Fibroblast of skin of back (primary cell): ENCODE measurements at places on chromosomes 3 and 15.

DNA sequence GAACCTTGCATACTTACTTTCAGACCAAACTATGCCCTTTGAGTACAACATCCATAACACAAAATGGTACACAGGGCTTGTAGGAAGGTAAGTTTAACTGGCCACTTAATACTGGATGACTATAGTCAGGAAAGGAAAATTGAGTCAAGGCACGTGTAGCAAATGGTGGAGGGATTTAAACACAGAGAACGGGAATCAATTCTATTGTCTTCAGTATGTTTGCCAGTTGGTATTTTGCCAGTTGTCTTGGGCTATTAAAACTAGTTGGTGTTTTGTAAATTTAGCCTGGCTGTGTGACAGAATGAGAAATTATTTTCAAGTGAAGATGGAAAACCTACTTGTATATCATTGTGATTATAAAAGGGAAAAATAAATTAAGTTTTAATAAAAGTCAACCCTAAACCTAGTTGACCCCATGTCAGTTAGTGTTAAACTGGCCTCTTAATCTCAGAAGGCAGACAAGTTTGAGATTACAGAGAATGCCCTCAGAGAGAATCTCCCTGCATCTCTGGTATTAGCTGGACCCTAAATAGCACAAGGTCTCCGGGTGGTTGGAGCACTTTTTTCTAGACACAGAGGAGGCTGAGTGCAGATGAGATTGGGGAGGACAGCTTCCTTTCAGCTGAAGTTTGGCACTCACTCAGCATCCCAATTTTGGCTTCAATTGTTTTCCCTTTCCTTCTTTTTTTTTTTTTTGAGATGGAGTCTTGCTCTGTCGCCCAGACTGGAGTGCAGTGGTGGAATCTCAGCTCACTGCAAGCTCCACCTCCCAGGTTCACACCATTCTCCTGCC is 91.2 kb downstream of the MB21D2 start:
- DNase-seq = no peak

GRCh38 chr3:45043728-45044299 is 17.7 kb downstream of the CLEC3B start:
- DNase-seq = peak; percentile 94

DNA sequence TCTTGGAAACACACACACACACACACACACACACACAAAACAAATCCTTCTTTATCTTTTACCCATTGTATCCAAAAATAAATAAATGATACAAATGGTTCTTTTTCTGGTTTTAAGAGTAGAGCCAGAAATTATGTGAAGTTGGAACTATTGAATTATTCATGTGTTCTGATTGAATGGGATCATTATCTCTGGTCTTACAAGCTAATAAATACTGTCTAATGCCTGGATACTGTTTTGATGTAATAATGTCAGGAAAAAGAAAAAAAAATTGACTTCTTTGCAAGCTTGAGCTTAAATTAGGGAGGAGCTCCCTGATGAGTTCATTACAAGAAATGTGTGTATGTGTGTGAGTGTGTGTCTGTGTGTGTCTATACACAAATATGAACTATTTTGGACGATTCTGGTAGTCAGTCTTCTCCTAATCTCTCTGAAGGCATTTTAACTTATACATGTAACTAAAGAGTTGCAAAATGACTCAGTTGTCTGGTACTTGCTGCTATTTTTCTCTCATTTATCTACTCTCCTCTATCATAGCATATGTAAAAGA is 507.2 kb upstream of the AGTR1 start:
- peak; percentile 45 for DNase-seq

GRCh38 chr3:37668818-37669610 is 192.7 kb upstream of the CTDSPL start:
- DNase-seq = no peak

- peak; percentile 95 for DNase-seq
These were observed 133.3 kb downstream of the MYLK start for GRCh38 chr3:123750659-123751420.

DNA sequence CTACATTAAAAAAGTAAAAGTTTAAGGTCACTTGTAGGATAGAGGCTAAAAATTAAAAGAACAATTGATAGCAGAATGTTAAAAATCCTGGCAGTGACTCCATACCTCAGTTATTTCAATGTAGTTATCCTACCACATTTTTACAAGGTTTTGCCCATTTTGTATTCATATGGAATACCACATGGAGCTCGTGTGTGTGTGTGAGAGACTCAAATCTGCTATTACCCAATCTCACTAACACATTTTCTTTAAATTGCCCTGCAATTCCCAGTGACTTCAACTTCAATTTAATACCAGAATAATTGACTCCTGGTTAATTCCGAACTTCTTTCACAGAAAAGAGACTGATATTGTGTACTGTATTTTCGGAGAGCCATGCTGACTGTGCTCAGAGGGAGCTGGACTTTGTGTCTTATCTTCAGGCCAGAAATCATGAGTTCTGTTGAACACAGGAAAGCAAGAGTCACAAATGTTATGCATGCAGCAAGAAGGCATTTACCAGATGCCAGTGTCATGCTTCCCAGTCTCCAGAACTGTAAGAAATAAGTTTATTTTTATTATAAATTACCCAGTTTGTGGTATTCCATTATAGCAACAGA is 529.0 kb upstream of the NECTIN3 start:
- peak; percentile 17 for DNase-seq

- DNase-seq = no peak
These were observed 42.2 kb downstream of the TBC1D2B start for GRCh38 chr15:78035321-78035751.

GRCh38 chr15:63509056-63509954 is 4.9 kb downstream of the USP3 start:
- peak; percentile 50 for DNase-seq

DNA sequence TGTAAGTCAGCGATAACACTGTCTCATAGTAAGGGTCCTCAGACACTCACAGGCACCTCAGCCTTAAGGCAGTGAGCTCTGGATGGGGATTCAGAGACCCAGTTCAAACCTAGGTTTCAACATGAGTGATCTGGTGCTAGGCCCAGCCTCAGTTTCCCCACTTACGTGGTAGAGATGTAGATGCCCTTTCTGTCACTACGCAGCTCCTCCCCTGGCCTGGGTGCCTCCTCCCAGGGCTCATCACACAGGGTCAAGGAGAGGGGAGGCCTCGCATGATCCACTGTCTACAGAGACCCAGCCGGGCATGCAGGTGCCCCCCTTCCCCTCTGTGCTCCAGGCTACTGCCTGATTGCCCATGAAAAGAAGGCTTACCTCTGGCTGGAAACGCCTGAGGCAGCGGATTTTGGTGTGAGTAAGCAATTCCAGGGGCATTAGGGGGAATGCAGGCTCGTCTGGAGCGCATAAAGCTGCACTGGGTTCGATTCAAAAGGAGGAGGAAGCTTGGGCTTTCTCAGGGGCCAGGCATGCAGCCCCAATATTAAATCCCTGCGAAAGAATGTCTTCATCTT is 69.8 kb upstream of the ANKRD34C start:
- no peak for DNase-seq

GRCh38 chr3:128537091-128537703 is 44.2 kb upstream of the GATA2 start:
- no peak for DNase-seq

GRCh38 chr3:162329514-162329913 is 832.9 kb downstream of the OTOL1 start:
- DNase-seq = no peak

DNA sequence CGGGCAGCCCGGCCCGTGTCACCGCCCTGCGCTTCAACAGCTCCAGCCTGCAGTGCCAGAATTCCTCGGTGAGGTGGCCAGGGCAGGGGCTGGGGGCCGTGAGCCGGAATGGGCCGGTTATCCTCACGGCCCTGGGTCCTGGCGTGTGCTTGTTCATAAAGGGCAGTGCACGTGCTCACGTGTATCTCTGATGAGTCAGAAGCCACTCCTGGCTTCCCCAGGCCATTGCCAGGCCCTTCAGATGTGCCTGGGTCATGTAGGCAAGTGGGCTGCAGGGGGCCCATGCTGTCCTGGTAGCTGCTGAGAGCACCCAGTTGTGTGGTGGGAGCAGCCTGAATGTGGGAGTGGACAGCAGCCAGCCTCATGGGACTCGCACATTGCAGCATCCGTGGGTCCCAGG is 29.2 kb downstream of the PLXNA1 start:
- DNase-seq = peak; percentile 21

GRCh38 chr3:123397921-123398785 is 50.7 kb downstream of the ADCY5 start:
- DNase-seq = no peak

- peak; percentile 93 for DNase-seq
These were observed 34.0 kb upstream of the RPP14 start for GRCh38 chr3:58271901-58272501.

DNA sequence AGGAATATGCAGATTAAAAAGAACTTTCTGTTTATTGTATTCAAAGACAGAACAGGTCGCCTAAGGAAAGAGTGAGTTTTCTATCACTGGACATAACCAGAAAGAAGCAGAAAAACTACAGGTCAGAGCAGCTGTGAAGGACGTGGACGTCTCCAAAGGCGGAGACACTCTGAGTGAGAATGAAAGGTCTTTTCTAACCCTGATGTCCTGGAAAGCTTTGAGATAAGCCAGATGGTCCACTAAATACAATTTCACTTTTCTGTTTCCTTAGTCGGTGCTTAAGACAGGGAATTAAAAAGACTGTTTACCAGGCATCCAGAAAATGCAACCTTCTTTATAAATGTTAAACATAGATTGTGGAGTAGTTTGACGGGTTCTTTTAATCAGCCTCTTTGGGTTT is 360.4 kb downstream of the FGF12 start:
- DNase-seq = no peak

DNA sequence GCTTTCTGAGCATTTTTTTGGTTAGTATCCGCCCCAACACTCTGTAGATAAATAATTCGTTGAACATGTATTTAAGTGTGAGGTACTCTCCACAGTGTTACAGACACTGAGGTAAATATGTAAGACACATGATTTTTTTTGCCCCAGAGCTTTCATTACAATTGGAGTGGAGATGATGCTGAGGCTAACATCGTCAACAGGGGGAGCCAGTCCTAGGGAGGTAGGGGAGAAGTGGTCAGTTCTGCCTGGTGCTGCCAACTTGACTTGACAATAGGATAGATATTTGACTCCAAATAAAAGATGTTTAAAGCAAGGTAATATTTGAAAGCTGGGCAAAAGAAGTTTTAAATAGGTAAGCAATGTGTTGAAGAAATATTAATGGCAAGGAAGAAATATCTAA is 295.7 kb downstream of the UNC13C start:
- DNase-seq = no peak

GRCh38 chr3:121793078-121793477 is 41.8 kb downstream of the IQCB1 start:
- DNase-seq = no peak

DNA sequence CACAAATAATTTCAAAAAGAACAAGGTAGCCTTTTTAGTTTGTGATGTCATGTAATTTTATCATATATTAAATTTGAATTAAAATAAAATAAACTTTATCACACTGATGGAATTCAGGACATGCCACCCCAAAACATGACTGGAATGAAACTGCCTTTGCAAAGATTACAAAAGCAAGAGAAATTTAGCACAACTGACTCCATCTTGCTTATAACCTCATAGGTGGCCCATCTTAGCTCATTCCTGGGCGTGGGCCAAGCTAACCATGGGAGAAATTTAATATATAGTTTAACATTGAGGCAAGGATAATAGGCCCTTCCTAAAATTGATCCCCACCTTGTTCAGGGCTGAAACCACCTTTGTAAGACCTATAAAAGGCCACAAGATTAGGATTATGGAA is 235.6 kb downstream of the ZNF385D start:
- no peak for DNase-seq

- DNase-seq = peak; percentile 80
These were observed at the start of gene PTX3 for GRCh38 chr3:157436583-157437291. Gene PTX3 (plus strand): TSS chr3:157436850. CDS start chr3:157436934, 84 bp downstream.

GRCh38 chr3:188701485-188701969 is 470.2 kb upstream of the TPRG1 start:
- no peak for DNase-seq

DNA sequence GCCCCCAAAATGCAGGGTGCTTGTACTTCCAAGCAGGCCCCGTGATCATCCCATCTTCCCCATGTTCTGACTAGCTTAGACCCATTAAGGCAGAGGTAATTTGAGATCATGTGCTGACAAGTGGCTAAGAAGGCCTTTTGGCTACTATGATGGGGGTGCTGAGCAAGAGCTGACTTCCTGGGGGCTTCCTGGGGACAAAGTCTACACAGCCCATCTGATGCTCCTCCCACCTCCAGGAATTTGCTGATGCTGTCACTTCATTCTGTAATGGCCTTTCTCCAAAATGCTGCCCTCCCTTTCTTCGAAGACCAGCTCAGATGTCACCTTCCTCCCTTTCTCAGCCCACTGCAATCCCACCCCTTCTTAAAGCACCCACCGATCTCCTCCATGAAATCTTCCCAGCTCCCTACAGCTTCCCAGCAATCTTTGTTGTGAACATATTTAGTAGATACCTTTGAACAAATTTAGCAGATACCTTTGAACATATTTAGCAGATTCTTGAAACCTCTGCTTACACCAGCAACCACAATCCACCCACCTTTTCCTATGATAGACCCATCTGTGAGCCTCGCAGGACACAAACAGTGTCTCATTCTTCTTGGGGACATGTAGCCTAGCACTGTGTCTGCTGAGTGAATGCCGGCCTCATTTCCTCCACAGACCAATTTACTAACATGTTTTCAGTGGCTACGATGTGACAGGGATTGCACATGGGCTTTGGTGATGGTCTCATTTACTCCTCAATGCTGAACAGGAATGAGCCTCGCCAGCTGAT is 223.3 kb downstream of the EPHB1 start:
- DNase-seq = no peak

GRCh38 chr3:42398080-42398479 is 12.3 kb downstream of the LYZL4 start:
- DNase-seq = no peak

GRCh38 chr3:42853056-42853455 is 22.6 kb downstream of the CYP8B1 start:
- no peak for DNase-seq

DNA sequence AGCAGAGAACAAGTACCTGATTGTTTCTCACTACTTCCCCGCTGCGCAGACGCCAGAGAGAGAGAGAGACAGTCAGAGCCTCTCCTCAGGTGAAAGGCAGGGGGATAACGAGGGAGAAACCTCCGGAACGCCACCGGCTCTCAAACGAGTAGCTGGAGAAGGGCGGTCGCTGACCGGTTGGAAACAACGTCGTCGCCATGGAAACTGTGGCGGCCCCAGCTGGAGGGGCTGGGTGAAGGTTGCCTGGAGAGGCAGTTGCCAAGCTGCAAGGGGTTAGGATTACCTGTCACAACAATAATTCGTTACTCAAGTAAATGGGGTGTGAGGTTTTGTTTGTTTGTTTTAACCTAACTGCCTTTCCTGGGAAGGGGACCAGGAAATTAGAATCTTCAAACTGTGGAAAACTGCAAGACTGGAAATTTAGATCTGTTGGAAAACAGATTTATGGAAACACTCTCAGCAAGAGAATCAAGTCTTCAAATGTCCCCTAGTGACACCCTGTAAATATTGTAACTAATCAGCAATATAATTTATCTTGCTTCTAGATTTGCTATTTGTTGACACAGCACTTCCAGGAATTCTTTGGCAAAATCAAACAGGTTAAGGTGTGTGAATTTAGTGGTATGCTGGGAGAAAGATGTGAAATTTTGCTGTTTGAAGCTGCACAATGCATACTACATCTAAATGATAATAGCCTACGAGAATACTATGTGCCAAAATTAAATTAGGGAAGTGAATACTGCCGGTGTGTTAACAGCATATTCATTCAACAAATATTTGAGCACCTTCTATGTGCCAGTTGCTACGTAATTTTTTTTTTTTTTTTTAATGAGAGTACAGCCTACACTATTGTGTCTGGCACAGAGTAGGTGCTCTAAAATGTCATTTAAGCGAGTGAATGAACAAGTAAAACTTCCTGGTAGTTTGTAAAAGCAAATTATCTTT is at the start of gene DNAH12:
Gene DNAH12 (minus strand): TSS at position 164 of the 945 bp plus-strand sequence. CDS start 1,474 bp downstream, outside the sequence.
- DNase-seq = peak; percentile 25

GRCh38 chr3:86880066-86880465 is 110.9 kb downstream of the VGLL3 start:
- DNase-seq = peak; percentile 32
